ENCODE measurements at places on chromosomes 7 and 10.

- no peak for DNase-seq
Measured at GRCh38 chr7:44281811-44282600, 43.4 kb downstream of the CAMK2B start.

DNA sequence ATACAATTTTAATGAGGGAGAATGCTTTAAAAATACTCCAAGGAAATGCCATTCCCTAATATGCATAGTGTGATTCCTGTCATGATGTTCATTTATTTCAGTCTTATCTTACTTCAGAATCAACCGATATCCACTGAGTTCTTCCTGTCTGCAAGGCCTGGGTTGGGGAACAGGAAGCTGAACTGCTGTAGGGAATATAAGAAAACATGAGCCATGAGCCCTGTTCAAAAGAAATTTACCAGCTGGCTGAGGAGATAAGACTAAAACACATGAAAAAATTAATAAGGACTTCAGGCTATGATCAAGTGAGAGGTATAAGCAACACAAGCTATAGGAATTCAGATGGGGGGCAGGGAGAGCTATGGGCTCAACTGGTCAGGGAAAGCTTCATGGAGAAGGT, 184.7 kb downstream of the PLPP4 start:
- DNase-seq, result no peak

- DNase-seq, result no peak
Measured at GRCh38 chr10:101438881-101439391, 85.0 kb downstream of the BTRC start.

DNA sequence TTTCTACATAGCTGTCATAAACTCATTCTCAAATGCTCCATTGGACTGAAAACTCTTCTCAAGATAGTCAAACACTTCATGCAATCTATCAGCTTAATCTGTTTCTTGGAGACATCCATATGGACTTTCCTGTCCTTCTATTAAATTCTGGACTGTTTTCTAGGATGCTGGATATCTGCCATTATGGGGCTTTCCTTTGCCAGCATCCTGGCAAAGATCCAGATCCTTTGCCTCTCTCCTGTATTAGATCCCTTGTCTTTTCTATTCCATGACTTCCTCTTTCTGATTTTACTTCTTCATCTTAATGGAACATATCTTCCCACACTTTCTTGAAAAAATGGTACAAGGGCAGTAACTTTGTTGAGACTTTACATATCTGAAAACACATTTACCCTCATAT, 35.9 kb upstream of the SKAP2 start:
- DNase-seq, result no peak

GRCh38 chr10:122054048-122055025, 65.4 kb downstream of the TACC2 start:
- DNase-seq, result peak; percentile 68

Measured in ELR (cell line).